ENCODE measurements at places on chromosomes 7 and 10. TPM values are rescaled to one million over a fixed set of nuclear protein-coding genes. Genes with fewer than 3 reads are reported as not detected.

GRCh38 chr7:77958436-77958835, 159.9 kb downstream of the PHTF2 start:
- H3K4me1 ChIP-seq: no peaks in the 10 kb centered on the region
- no peaks in the 10 kb centered on the region for H3K36me3 ChIP-seq
- H3K4me3 ChIP-seq: no peak overlapping the region
- DNase-seq: no peak
- H3K27ac ChIP-seq: no peak overlapping the region
- no peaks in the 10 kb centered on the region for H3K27me3 ChIP-seq

DNA sequence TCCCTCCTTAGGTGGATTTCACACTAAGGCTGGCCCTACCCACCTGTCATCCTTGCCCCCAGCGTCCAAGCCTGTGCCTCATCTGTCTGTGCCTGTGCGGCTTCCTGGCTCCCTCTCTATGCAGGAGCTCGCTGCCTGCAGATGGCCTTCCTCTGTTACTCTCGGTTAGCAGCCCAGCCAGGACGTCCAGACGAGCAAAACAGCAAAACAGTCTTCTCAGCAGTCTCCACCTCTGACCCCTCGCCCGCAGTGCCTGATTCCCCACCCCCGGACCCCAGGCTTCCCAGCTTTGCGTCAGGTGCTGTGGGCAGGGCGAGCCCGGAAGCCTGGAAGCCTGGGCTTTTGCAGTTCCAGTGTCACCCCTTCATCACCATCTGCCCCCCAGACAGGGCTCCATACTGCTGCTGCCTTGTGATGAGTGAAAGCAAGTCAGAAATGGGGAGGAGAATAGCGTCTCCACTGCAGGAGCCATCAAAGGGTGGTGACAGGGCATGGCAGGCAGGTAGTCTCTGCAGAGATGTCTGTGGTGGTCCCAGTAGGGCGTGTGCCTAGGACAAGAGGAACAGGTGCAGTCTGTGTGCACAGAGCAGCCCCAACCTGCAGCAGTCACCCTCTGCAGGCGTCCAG, 88.5 kb downstream of the ADCY1 start:
- H3K36me3 ChIP-seq: no peaks in the 10 kb centered on the region
- H3K4me3 ChIP-seq: no peak overlapping the region
- no peaks in the 10 kb centered on the region for H3K27me3 ChIP-seq
- H3K4me1 ChIP-seq: no peaks in the 10 kb centered on the region
- DNase-seq: no peak

DNA sequence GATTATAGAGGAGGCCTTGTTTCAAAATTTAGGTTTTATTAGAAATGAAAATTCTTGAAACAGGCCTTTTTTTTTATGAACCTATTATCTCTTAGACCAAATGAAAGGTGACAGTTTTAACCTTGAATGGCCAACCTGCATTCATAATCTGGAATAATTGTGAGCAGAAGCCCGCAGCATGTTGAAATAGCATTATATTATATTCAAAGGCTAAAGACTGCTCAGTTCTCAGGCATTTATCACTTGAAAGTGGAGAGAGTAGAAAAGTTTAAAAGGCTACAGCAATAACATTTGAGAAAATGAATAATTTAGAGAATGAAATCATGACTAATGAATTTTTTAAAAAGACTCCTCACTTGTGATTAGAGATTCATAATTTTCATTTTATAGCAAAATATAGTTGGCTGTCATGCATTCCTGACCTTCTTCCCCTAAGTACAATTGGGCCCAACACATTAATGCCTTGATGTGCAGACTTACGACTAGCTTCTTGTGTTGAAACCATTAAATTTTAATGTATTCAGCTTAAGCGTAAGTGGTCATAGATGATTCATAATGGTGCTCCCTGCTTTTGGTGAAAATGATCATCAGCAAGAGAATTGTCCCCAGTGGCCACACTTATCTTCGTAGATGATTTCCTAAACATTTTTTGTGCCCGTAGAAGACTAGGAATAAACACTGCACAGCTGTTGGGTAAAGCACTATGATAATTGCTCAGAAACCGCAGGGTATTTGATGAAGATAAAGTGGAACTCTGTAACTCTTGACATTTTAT, 346.6 kb upstream of the BMPER start:
- H3K27ac ChIP-seq: no peak overlapping the region
- no peaks in the 10 kb centered on the region for H3K4me1 ChIP-seq
- no peak for DNase-seq
- no peaks in the 10 kb centered on the region for H3K36me3 ChIP-seq
- no peak overlapping the region for H3K4me3 ChIP-seq
- no peaks in the 10 kb centered on the region for H3K27me3 ChIP-seq

GRCh38 chr10:44931621-44932516, 20.7 kb downstream of the TMEM72 start:
- DNase-seq: no peak
- peaks cover 6% of the 10 kb centered on the region for H3K4me1 ChIP-seq
- H3K4me3 ChIP-seq: no peak overlapping the region
- no peak overlapping the region for H3K27ac ChIP-seq

DNA sequence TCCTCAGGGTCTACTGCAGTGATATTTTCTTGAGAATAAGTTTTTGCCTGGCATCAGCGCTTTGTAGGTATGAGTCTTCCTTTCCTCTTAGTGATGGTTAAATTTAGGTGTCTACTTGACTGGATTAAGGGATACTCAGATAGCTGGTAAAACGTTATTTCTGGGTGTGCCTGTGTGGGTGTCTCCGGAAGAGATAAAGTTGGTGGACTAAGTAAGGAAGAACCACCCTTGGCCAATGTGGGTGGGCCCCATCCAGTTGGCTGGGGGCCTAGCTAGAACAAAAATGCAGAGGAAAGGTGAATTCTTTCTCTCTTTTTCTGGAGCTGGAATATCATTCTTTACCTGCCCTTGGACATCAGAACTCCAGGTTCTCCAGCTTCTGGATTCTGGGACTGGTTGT, 138.8 kb downstream of the ADCYAP1R1 start:
- H3K27ac ChIP-seq: no peak overlapping the region
- no peaks in the 10 kb centered on the region for H3K4me1 ChIP-seq
- H3K27me3 ChIP-seq: peaks cover 17% of the 10 kb centered on the region
- no peak overlapping the region for H3K4me3 ChIP-seq
- H3K36me3 ChIP-seq: no peaks in the 10 kb centered on the region

DNA sequence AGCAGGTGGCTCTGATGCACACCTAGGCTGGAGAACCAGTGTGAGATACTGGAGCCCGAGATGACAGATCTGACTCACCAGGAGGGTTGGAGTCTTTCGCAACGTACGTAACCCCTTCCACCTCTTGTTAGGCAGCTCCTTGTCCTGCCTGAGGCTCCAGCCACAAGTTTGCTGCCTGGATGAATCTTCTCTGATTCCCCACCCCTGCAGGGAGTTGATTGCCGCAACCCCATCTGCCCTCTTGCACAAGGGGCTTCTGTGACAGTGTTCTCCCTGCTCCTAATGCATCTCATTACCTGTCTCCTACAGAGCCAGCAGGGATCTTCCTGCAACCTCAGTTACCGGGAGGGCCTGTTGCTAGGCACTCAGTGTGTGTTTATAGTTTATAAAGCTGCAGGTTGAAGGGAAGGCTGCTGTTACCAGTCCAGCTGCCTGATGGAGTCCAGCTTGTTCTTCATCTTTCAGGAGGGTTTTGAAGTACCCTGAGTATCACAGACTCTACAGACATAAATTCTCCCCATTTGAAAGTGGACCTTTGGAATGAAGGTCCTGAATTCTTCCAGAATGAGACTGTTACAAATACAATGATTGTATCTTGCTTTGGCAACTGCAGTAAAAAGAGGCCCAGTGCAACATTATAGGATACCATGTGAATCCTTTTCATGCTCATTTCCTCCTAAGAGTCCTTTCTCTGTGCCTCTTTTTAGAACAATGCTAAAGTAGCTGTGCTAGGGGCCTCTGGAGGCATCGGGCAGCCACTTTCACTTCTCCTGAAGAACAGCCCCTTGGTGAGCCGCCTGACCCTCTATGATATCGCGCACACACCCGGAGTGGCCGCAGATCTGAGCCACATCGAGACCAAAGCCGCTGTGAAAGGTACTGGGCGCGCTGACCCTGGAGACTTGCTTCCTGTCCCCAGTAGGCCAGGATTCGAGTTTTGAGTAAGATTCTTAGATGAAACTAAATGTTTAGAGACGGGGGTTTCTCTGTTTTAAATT, 6.5 kb downstream of the MDH2 start:
- peaks cover 48% of the 10 kb centered on the region for H3K36me3 ChIP-seq
- no peaks in the 10 kb centered on the region for H3K27me3 ChIP-seq
- H3K4me3 ChIP-seq: no peak overlapping the region
- H3K27ac ChIP-seq: no peak overlapping the region

DNA sequence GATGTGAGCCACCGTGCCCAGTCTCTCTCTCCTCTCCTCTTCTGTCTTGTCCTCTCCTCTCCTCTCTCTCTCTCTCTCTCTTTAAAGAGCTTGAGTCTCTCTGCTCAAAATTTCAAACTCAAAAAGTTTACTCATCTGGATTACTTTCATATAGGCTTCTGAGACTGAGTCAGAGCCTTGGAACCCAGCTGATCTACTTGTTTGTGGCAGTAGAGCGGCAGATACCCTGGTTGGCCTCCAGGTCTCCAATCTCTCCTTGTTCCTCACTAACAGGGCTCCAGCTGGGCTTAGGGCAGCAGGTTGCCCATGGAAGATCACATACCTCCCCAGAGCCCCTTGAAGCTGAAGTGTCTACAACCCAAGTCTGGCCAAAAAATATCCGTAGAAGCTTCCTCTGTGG, 51.0 kb downstream of the HHEX start:
- DNase-seq: no peak
- no peak overlapping the region for H3K27ac ChIP-seq
- no peaks in the 10 kb centered on the region for H3K36me3 ChIP-seq
- peaks cover 4% of the 10 kb centered on the region for H3K27me3 ChIP-seq
- no peaks in the 10 kb centered on the region for H3K4me1 ChIP-seq
- H3K4me3 ChIP-seq: no peak overlapping the region

DNA sequence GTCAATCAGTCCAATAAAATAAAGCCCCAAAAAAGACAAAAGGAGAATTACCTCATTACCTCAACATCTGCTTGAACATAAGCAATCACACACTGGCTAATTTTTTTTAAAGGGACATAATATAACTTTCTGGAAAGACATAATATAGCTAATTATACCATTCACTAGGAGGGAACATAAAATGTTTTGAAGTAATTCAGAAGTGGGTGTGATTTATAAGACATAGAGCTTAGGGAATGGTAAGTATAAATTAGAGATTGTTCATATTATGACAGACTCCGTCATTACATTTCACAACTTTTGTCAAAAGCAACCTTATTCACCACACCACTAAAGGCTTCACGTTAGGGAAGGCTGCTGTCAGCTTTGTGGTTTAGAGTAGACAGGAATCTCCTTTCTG, 3.8 kb downstream of the SHTN1 start:
- no peak for DNase-seq
- no peaks in the 10 kb centered on the region for H3K4me1 ChIP-seq
- no peaks in the 10 kb centered on the region for H3K36me3 ChIP-seq
- peaks cover 31% of the 10 kb centered on the region for H3K27me3 ChIP-seq
- H3K4me3 ChIP-seq: no peak overlapping the region

GRCh38 chr7:111183321-111183720, 92.4 kb downstream of the LRRN3 start:
- no peak for DNase-seq
- no peak overlapping the region for H3K4me3 ChIP-seq
- H3K36me3 ChIP-seq: peaks cover 7% of the 10 kb centered on the region
- no peaks in the 10 kb centered on the region for H3K4me1 ChIP-seq
- no peaks in the 10 kb centered on the region for H3K27me3 ChIP-seq

GRCh38 chr7:31082447-31082846, 30.3 kb downstream of the ADCYAP1R1 start:
- H3K27ac ChIP-seq: no peak overlapping the region
- no peaks in the 10 kb centered on the region for H3K4me1 ChIP-seq
- no peak overlapping the region for H3K4me3 ChIP-seq
- H3K36me3 ChIP-seq: no peaks in the 10 kb centered on the region
- DNase-seq: no peak
- H3K27me3 ChIP-seq: peaks cover 6% of the 10 kb centered on the region

GRCh38 chr7:93620057-93620456, 45.5 kb upstream of the CALCR start:
- no peak overlapping the region for H3K27ac ChIP-seq
- no peak for DNase-seq
- no peaks in the 10 kb centered on the region for H3K4me1 ChIP-seq
- H3K27me3 ChIP-seq: peaks cover 1% of the 10 kb centered on the region
- no peak overlapping the region for H3K4me3 ChIP-seq
- no peaks in the 10 kb centered on the region for H3K36me3 ChIP-seq

- H3K4me3 ChIP-seq: no peak overlapping the region
- H3K36me3 ChIP-seq: no peaks in the 10 kb centered on the region
- no peak for DNase-seq
- H3K27me3 ChIP-seq: no peaks in the 10 kb centered on the region
- no peaks in the 10 kb centered on the region for H3K4me1 ChIP-seq
- H3K27ac ChIP-seq: no peak overlapping the region
These were observed 59.6 kb upstream of the ZNF32 start for GRCh38 chr10:43708262-43708661.

GRCh38 chr10:129909531-129910256, 54.4 kb downstream of the EBF3 start:
- no peak for DNase-seq
- H3K4me1 ChIP-seq: no peaks in the 10 kb centered on the region
- H3K36me3 ChIP-seq: no peaks in the 10 kb centered on the region
- H3K27ac ChIP-seq: no peak overlapping the region

- no peaks in the 10 kb centered on the region for H3K4me1 ChIP-seq
- no peak overlapping the region for H3K4me3 ChIP-seq
- no peaks in the 10 kb centered on the region for H3K27me3 ChIP-seq
- no peak overlapping the region for H3K27ac ChIP-seq
- DNase-seq: no peak
- no peaks in the 10 kb centered on the region for H3K36me3 ChIP-seq
These were observed 231.5 kb upstream of the ZNF32 start for GRCh38 chr10:43880160-43880559.

GRCh38 chr7:107499731-107500130, 29.9 kb downstream of the GPR22 start:
- no peak overlapping the region for H3K4me3 ChIP-seq
- H3K36me3 ChIP-seq: peaks cover 19% of the 10 kb centered on the region
- no peak overlapping the region for H3K27ac ChIP-seq
- no peaks in the 10 kb centered on the region for H3K27me3 ChIP-seq
- no peak for DNase-seq

GRCh38 chr7:74206589-74207120, 3.2 kb upstream of the LAT2 start:
- peak; percentile 87 for DNase-seq
- peaks cover 5% of the 10 kb centered on the region for H3K27me3 ChIP-seq
- no peak overlapping the region for H3K27ac ChIP-seq
- H3K4me3 ChIP-seq: no peak overlapping the region

GRCh38 chr10:7577176-7577575, 89.6 kb downstream of the ITIH5 start:
- no peaks in the 10 kb centered on the region for H3K36me3 ChIP-seq
- no peaks in the 10 kb centered on the region for H3K27me3 ChIP-seq
- no peak for DNase-seq
- H3K4me3 ChIP-seq: no peak overlapping the region
- H3K4me1 ChIP-seq: no peaks in the 10 kb centered on the region

NAT16 gene
- not detected for total RNA-seq

SH2B2 gene
- total RNA-seq: 7.1 TPM

TUBAL3 gene
- not detected for total RNA-seq

CASD1 gene
- 12.9 TPM for total RNA-seq

CROT gene
- total RNA-seq: 7.3 TPM

LIPF gene
- total RNA-seq: not detected

DLD gene
- total RNA-seq: 102 TPM

FAS gene
- total RNA-seq: 48.6 TPM

GTF2IRD1 gene
- 1.2 TPM for total RNA-seq

FAM204A gene
- total RNA-seq: 56.0 TPM

All from activated CD8-positive, alpha-beta T cell treated with anti-CD3 and anti-CD28 coated beads for 36 hours (primary cell).